Fibroblast of skin of back (primary cell): ENCODE measurements at places on chromosomes 3 and 15.

- DNase-seq: no peak
Observed at GRCh38 chr3:128572644-128573105, 77.9 kb downstream of the RPN1 start.

DNA sequence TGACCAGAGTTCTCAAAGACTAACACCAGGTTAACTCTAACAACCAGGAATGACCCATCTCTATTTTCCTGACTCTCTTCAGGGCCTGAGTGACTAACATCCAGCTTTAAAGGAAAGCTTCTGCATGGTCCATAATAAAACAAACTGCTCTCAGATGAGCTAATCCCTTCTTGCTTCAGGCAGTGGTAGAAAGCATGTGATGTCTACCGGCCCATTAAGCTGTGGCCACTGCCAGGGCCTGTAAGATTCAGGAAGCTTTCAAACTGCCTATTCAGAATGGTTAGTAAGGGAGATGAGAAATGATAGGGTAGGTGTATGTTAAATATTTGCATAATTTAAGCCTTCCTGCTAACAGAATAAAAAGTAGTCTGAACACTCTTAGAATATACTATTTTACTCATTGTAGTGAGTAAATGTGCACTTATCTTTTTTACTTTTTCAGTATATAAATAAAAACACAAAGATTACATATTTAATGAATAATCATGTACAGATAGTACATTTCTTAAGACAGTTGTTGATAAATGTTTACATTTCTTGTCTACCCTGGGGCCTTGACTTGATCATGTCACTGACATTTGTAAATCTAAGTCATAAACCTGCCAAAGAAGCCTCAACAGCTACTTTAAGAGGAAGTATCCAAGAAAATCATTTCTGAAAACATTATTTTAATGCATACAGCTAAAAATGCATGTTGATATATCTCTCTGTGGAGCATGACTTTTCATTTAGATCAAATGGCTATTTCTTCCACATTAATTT is 222.0 kb downstream of the MCTP2 start:
- no peak for DNase-seq

DNA sequence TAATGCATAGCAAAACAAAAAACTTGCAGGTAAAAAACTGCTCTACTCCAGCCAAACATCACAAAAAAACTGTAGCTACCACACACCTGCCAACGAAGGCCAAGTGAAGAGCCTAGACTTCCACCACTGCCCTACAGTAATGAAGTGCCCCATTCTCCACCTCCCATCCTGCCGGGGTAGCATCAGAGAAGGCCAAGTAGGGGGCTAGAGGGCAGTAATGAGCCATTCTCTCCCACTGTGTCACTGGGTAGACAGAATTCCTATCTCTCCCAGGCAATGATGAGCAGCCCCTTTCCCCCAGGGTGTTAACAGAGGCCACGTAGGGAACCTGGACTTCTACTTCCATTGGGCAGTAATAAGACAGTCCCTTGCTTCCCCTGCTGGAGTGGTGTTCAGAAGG is 9.5 kb downstream of the SEC22C start:
- peak; percentile 59 for DNase-seq

- DNase-seq: no peak
Observed at GRCh38 chr3:160546727-160547126, 18.6 kb downstream of the KPNA4 start.

DNA sequence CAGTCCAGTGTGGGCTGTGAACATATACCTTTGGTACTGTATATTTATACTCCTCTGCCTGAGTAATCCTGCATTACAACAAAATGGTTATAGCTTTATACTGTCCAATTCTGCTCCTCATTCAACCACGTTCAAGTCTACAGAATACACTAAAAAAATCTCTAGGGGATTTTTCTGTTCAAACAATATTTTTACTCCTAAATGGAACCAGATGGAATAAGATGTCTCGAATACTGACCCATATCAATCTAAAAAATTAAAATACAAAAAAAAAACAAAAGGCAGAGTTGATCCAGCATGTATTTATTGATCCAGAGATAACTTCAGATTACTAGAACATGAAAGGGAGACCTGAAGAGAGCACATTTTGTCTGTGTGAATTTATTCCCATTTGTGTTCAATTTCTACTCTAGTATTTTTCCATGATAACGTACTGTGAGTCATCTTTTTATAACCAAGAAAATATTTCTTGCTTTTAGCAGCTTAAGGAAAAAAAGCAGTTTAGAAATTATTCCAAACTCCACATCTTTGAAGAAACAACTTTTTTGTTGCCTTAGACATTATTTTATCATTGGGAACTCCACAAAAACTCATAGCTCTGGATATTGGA is 910.7 kb downstream of the TBL1XR1 start:
- DNase-seq: peak; percentile 15

GRCh38 chr3:120568202-120568531 is 28.0 kb upstream of the NDUFB4 start:
- DNase-seq: no peak

- no peak for DNase-seq
Observed at GRCh38 chr15:80953953-80954778, 35.5 kb downstream of the MESD start.

DNA sequence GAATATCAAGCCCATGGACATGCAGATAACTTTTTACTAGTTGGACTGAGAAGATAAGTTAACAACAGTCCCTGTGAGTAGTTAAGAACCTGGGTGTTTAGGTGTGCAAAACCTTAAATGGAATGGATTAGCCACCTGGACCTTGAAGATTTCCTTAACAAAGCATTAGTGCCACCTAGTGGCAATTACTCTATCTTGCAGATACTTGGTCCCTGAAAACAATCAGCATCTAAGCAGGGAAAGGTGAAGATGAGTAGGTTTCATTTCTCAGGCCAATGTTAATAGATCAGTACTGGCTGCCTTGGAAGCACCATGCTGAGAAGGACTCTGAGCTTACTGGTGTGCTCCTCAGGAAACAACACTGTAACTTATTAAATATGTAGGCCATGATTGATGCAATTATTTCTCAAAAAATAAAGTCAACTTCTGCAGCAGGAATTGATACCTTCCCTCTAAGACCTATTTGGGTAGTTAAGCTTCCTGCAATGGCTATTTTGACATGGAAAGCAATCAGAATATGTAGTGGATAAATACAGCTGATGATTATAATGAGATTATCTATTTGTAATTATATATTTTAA is 329.4 kb downstream of the TBC1D5 start:
- DNase-seq: peak; percentile 48

DNA sequence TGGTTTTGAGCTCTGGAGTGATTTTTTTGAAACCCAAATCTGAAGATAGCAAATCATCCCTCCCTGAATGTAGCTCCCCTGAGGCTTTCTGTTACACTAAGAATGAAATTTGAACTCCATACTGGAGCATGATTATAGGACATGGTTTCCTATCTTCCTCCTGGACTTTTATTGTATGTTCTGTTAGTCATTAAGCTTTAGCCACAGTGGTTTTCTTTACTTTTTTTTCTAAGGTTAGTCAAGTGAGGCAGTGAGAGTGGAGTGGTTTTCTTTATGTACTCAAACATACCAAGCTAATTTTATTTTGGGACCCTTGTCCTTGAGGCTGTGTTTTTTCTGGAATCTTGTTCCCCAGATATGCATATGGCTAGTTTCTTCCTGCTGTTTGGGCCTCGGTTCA is 55.2 kb upstream of the FRMD4B start:
- no peak for DNase-seq

GRCh38 chr15:50066202-50066601 is 52.8 kb downstream of the ATP8B4 start:
- peak; percentile 6 for DNase-seq

- no peak for DNase-seq
Observed at GRCh38 chr15:31461375-31461774, 134.7 kb downstream of the KLF13 start.

- DNase-seq: no peak
Observed at GRCh38 chr3:30634761-30635735, 28.6 kb downstream of the TGFBR2 start.

GRCh38 chr3:41598402-41599126 is 363.3 kb downstream of the ULK4 start:
- peak; percentile 59 for DNase-seq

DNA sequence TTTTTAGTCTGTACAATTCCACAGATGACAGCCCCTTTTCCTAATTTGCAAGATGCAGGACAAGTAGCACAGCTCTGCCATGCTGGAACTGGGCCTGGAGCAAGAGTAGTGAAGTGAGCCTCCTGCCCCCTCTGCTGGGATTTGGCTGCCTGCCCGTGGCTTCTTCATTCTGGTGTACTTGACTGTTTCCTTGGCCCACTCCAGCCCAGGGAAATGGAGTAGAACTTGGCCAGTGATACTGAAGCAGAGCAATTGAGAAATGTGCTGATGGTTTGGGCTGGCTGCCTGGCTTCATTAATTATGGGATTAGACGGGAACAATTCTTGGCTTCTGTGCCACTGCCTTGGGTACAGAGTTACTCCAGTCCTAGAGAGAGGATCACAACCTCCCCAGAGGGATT is 2.8 kb downstream of the GPD1L start:
- DNase-seq: peak; percentile 6

DNA sequence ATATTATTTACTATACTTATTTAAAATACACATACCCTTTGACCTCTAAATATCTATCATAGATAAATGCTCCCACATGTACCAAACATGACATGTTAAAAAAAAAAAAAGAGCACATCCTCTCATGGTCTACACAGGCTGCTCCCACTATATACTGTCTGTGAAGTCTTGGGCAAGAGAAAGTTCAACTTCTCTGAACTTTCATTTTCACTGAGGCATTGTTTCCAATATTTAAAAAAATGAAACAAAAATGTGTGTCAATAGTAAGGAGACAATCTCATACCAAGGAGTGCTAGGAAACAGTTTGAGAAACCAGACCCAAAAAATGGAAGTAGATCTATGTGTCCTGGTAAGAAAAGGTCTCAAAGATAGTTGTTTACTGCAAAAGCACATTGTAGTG is 29.3 kb downstream of the SLC4A7 start:
- no peak for DNase-seq

DNA sequence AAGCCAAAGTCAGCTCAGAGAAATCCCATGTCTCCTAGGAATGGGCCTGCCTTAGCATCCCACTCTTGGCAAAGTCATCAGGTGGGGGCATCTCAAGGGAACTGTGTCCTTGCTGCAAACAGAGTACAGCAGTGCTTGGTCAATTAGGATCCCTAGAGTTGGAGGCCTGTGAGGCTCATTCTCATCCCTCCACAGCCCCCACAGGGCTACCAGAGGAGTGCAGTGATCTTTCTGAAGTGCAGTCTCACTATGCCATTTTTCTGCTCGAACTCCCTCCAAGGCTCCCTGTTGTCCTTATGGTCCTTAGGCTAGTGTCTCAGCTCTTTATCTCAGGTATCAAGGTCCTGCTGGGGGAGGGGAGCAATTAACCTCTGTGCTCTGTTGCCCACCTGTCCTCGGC is 31.1 kb downstream of the TMEM40 start:
- DNase-seq: no peak

DNA sequence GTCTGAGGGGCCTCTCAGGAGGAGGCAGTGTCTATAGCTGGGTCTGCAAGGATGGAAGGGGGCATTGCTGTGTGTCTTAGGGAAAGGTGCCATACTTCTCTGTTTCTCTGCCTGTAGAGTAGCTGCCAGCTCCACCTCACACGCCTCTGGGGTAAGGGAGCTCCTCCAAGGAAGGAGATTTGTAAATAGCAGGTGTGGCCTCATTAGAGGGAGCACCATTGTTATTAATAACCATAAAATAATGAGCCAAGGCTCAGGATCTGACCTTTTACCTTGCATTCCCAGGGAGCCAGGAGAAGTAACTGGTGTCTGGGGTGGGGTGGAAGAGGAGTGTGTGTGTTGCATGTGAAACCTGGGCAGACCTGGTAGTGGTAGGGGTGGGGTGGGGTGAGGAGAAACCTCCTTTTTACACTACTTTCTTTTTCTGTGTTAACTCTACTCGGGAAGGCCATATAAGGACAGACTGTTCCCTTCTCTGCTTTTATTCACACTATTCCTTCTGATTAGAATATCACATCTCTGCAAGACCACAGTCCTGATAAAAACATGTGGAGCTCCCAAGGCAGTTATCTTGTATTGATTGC is 2.2 kb upstream of the C15orf39 start:
- no peak for DNase-seq

DNA sequence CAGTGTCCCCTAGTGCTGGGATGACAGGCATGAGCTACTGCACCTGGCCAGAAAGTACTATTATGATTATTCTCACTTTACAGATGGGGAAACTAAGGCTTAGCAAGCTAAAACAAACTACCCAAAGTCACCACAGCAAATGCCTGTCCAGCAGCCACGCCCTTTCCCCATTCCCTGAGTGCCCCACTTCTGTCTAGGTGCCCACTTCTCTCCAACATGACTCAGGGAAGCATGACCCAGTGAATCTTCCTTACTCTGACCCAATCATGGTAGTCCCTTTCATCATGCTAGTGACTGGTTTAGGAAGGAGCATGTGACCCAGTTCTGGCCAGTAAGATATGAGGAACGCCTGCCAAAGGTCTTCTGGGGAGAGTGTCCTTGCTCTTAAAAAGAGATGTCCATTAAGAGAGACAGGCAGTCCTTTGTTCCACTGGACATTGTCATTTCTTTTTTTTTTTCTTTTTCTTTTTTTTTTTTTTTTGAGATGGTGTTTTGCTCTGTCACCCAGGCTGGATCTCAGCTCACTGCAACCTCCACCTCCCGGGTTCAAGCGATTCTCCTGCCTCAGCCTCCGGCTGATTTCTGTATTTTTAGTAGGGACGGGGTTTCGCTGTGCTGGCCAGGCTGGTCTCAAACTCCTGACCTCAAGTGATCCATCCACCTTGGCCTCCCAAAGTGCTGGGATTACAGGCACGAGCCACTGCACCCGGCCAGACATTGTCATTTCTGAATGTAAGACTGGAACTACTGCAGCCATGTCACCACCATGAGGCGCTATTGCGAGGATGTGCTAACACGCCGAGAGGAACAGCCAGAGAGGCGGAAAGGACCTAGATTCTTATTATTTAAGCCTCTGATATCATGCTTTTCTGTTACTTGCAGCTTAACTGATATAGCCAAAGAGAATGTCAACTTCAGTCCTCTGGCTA is 19.8 kb downstream of the MEGF11 start:
- peak; percentile 25 for DNase-seq

GRCh38 chr3:5151586-5151985 is 29.5 kb downstream of the ARL8B start:
- DNase-seq: no peak

GRCh38 chr3:170716172-170716805 is 130.4 kb upstream of the SLC7A14 start:
- DNase-seq: peak; percentile 59

GRCh38 chr3:184880276-184881019 is 68.5 kb downstream of the VPS8 start:
- DNase-seq: peak; percentile 5

DNA sequence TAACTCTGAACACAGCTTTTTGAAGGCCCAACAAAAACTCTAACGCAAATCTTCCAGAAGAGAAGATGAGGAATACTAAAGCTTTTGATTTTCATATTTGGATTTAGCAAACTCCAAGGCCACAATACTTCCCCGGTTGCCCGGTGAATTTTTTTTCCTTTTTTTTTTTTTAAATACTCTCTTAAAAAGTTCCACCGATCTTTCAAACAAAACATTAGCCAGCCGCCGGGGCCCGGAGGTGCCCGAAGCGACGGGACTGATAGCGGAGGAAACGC is 2.3 kb downstream of the FOXL2 start:
- DNase-seq: no peak
